ENCODE measurements at places on chromosomes 5 and 9.
A peak's percentile ranks its signal among the peaks of the same experiment; 100 is the strongest.

- DNase-seq, result no peak
Observed at GRCh38 chr9:23823986-23824829, 1.8 kb downstream of the ELAVL2 start.

- DNase-seq, result no peak
Observed at GRCh38 chr9:70954596-70955143, 166.8 kb downstream of the TRPM3 start.

- DNase-seq, result no peak
Observed at GRCh38 chr9:23743036-23743435, 83.0 kb downstream of the ELAVL2 start.

- DNase-seq, result no peak
Observed at GRCh38 chr9:114196979-114197622, 41.8 kb downstream of the COL27A1 start.

- peak; percentile 50 for DNase-seq
Observed at GRCh38 chr5:69007726-69008368, 86.0 kb upstream of the SLC30A5 start.

DNA sequence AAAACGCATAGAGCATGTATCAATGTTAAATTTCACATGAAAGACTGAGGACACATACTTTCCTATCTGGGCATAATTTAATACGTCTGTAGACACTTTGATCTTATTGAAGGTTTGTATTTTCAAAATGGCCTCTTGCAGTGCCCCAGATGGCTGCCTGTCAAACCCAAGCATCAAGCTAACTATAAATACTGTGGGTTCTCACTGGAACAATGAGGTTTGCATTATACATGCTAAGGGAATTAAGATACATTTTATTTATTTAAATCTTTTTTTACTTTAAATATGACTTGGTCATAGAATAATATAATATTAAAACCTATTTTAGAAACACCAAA is 702.9 kb upstream of the GRAMD2B start:
- no peak for DNase-seq

- DNase-seq, result no peak
Observed at GRCh38 chr5:45694255-45694814, 1.8 kb downstream of the HCN1 start.

DNA sequence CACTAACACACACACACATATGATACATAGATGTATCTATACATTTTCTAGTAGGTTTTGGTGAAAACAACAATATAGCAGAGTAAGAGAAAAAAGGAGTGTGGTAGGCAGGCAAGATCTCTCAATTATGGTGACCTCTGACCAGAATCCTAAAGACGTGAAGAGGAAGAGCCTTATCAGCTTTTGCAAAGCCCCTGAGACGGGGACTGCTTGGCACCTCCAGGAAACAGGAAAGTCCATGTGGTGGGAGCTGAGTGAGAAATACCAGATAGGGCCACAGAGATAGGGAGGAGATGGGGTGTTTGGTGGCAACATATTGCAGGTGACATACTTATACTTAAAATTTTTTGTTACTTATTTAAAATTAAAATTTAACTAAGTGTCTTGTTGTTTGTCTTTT is 39.9 kb upstream of the CTXN3 start:
- DNase-seq, result no peak
